ENCODE measurements at places on chromosomes 4 and X.

- DNase-seq, result no peak
Observed at GRCh38 chr4:43816116-43816515, 632.5 kb downstream of the KCTD8 start.

- no peak for DNase-seq
Observed at GRCh38 chr4:158861281-158861680, 92.5 kb downstream of the FNIP2 start.

GRCh38 chrX:250965-251364, 30.2 kb upstream of the PLCXD1 start:
- DNase-seq, result no peak

DNA sequence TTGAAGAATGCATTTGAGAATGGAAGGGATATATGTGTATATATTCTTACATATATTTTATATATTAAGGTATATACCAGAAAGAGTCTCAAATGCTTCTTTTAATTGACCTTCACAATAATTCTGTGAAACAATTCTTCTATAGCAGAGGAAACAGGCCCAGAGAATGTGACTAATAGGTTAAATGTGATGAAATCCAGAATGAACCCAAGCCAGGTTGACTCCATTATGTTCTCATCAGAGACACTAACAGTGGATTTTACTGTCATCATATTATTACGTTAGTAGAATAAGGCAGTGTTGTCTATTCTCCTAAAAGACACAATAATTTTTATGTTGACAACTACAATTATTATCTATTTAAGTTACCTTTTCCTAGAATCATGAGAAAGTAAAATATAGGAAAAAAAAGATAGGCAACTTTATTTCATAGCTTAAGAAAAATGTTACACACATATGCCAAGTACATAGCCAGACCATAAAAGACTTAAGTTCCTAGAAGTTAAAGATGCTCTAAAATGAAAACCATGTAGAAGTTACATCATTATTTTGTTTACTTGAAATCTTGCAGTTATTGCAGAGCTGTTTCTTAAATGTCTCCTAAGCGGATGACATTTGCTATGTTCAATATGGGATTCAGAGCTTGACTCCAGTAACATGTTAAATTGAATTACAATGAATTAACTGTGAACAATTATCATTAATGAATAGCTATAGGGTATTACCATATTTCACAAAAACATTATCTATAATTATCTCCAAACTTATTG, 56.2 kb upstream of the ANKRD50 start:
- DNase-seq, result no peak

- DNase-seq, result no peak
Observed at GRCh38 chr4:70192895-70193294, 2.6 kb upstream of the ODAM start.

DNA sequence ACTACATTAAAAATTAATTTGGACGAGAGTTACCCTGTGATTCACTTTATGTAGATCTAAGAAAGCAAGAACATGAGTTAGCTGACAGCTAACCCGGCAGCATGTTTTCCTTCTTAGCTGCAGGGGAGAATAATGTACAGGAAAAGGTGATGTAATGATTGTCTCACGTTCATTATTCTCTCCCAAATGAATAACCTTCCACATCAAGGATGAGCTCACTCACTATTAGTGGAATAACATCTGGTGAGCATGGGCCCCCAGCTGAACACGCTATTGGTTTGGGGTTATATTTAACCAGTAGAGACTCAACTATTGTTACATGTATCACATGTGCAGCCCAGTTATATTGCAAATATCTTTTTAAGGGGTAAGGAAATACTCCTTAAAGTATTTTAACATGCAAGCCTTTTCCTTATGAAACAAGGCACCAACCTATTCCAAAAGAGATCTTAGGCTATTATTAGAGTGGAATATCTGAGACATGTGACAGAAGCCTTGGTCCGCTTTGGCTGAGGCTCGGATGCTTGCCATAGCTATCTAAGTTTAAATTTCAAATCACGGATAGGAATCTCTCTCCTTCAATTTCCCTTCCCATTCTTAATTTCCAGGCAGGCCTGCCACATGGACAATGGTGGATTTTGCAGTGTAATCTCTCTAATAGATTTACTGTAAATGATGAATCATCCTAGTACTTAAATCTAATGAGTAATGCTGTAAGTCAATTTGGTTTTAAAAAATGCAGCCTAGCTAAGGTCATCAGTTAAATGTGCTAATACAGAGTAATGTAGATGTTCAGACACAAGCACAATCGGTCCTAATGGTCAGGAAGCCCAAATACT, 99.0 kb upstream of the OTUD4 start:
- DNase-seq, result no peak
